Esophagus mucosa (tissue), 1 donor: ENCODE measurements at places on chromosomes 13 and 19. TPM values are rescaled to one million over a fixed set of nuclear protein-coding genes. Genes with fewer than 3 reads are reported as not detected.
A peak's percentile ranks its signal among the peaks of the same experiment; 100 is the strongest.

Gene TEX29
- not detected for total RNA-seq

Gene RINL
- 7.6 TPM for total RNA-seq

Gene SLC8A2
- total RNA-seq: 0.12 TPM

Gene ZNF444
- total RNA-seq: 10.4 TPM

Gene CYP2S1
- 10.4 TPM for total RNA-seq

Gene CABP5
- total RNA-seq: not detected

Gene ZNF415
- 0.28 TPM for total RNA-seq

Gene ACER1
- total RNA-seq: 1.8 TPM

DNA sequence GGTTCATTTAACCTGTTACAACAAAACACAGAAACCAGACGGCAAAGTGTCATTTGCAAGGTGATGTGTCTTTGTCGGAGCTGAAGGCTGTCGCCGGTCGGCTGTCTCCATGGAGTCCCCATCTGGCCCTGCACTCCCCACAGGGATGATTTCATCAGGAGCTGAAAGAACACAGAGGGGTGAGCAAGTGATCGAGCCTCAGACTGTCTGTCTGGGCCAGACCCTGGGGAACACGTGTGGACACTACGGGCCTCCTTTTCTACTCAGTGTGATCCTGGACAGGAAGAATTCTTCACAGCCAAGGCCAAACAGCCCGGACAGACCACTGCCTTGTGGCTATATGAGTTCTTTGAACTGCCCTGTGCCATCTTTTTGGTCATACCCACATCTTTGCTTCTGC lies 85.1 kb downstream of the RNASEH2B start:
- no peak for ATAC-seq

- peak; percentile 83 for ATAC-seq
These were observed 3.5 kb upstream of the NAPSA start for GRCh38 chr19:50368649-50369570.

- ATAC-seq: no peak
These were observed 1.6 kb downstream of the PPP1R13L start for GRCh38 chr19:45403272-45403671.

DNA sequence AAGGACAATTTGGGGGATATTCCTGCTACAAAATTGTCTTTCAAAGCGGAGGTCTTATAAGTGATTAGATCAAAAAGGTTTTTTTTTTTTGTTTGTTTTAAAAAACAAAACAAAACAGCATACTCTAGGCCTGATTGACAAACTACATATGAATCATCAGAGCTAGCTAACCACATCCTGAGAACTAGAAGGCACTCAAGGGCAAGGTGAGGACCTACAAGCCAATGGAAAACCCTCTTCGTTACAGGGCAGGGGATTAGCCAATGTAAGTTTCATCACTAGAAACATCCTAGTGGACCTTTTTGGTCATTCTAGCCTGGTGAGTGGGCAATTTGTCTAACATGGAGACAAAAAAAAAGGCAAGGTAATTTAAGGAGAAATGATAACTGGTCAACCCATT lies 428.6 kb downstream of the RFC3 start:
- no peak for ATAC-seq

DNA sequence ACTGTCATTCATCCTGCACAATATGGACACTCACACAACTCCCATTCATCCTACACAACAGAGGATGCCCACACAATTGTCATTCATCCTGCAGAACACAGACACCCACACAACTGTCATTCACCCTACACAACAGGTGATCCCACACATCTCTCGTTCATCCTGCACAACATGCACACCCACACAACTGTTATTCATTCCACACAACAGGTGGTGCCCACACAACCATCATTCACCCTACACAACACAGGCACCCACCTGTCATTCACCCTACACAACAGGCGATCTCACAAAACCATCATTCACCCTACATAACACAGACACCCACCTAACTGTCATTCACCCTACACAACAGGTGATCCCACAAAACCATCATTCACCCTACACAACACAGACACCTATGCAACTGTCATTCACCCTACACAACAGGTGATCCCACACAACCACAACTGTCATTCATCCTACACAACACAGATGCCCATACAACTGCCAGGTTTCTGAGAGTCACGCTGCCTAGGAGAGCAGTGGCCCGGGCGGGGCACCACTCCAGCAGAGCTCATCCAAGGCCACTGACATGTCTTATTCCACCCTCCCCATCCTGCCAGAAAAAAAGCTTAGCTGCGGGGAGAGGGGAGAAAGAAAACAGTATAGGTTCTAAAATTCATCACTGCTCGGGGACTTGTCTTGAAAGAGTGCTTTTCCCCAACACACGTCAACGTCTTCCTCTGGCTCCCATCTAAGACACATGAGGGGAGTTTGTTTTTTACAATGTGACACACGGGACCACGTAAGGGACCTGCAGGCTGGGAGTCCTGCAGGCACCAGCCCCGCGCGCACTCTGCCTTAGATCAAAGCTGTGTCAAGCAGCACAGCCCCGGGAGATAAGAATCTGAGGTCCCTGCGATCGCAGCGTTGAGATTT lies 44.0 kb downstream of the KLF2 start:
- no peak for ATAC-seq

DNA sequence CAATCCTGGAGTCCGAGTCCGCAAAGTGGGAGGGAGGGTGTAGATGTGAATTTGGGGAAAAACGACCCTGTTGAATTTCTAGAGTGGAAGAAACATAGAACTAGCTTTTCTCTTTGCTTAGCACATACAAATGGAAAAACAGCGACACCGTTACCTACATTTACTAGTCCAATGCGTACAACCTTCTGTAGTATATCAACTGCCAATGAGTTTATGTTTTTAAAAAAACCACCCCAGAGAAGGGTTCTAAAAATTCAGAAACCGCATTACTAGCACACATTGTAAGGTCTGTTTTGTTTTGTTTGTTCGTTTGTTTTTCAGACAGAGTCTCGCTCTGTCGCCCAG lies 332 bp upstream of the SUPT20H start:
- ATAC-seq: no peak

GRCh38 chr13:100382785-100383184 lies 205.8 kb downstream of the GGACT start:
- ATAC-seq: no peak

GRCh38 chr13:79084802-79085424 lies 321.1 kb downstream of the RBM26 start:
- ATAC-seq: no peak

- ATAC-seq: no peak
These were observed 5.0 kb downstream of the CLEC11A start for GRCh38 chr19:50728084-50728737.

- ATAC-seq: peak; percentile 79
These were observed 1.2 kb downstream of the KL start for GRCh38 chr13:33017323-33017929.

DNA sequence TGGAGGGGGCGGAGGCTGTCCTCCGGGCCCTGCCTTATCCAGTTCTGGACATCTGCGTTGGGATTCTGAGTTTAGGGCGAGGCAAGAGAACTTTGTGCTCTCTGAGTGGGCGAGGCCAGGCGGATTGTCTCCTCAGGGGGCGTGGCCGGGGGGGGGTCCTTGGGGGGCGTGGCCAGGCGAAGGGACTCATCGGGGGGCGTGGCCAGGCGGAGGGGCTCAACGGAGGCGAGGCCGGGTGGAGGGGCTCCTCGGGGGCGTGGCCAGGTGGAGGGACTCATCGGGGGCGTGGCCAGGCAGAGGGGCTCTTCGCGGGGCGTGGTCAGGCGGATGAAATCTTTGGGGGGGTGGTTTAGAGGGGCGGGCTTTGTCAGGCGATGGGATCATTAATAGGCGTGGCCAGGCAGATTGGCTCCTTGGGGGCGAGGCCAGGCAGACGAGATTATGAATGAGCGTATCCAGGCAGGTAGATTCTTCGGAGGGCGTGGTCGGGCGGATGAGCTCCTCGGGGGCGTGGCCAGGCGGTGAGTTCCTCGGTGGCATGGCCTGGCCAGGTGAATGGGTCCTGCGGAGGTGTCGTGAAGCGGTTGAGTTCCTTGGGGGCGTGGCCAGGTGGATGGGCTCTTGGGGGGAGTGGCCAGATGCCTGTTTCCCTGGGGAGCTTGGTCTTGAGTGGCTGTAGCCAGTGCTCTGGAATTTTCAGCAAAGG lies 10.3 kb upstream of the CACNG7 start:
- no peak for ATAC-seq

- no peak for ATAC-seq
These were observed 23.2 kb downstream of the UBXN6 start for GRCh38 chr19:4434391-4434790.

DNA sequence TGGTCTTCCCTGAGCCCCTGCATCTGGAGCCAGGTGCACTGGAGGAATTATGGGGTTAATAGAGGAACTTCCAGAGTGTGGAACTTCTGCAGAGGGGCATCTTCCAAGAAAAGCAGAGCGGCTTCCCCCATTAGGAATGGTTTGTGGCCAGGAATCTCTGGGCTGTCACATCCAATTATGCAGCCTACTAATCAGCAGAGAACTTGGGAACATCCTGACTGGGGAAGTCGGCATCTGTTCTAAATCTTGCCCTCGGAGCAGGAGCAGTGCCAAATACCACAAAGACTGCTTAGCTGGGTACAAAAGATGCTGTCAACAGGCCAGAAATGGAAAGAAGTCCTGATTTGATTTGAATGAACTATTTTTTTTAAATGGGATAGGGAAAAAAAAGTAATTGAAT lies 435.1 kb downstream of the ZNF536 start:
- ATAC-seq: no peak

GRCh38 chr13:34863360-34864135 lies 78.5 kb upstream of the NBEA start:
- peak; percentile 96 for ATAC-seq

GRCh38 chr13:31882794-31883193 lies 143.5 kb downstream of the RXFP2 start:
- no peak for ATAC-seq

- ATAC-seq: no peak
These were observed 29.0 kb downstream of the RANBP3 start for GRCh38 chr19:5948752-5949564.

GRCh38 chr19:55156202-55157063 lies 1.1 kb downstream of the TNNI3 start:
- ATAC-seq: peak; percentile 30

DNA sequence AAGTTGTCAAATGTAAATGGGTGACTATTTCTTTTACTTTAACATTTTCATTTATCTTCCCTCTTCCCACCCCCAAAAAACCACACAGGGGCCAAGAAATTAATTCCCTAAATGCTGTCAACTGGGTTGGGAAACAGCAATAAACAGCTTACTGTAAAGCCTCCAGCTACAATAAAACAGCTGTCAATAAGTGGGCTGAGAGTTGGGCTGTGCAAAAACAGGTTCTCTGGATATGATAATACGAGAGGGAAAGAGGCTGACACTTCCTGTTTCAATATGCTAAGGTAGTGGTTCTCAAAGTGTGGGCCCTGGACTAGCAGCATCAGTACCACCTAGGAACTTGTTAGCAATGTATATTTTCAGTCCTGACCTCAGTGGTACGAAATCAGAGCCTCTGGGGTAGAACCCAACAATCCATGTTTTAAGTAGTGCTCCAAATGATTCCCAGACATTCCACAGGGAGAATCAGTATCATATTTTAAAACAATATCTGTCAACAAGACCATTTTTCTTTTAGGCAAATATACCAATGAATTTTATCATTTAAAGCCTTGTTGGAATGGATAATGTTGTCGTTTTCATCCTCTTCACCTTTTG lies 8.4 kb downstream of the PCDH9 start:
- ATAC-seq: no peak

GRCh38 chr13:58119804-58120203 lies 488.3 kb downstream of the PCDH17 start:
- no peak for ATAC-seq

GRCh38 chr13:37899753-37900152 lies 30.2 kb upstream of the TRPC4 start:
- ATAC-seq: no peak

GRCh38 chr13:93915269-93915809 lies 564.1 kb downstream of the DCT start:
- no peak for ATAC-seq

DNA sequence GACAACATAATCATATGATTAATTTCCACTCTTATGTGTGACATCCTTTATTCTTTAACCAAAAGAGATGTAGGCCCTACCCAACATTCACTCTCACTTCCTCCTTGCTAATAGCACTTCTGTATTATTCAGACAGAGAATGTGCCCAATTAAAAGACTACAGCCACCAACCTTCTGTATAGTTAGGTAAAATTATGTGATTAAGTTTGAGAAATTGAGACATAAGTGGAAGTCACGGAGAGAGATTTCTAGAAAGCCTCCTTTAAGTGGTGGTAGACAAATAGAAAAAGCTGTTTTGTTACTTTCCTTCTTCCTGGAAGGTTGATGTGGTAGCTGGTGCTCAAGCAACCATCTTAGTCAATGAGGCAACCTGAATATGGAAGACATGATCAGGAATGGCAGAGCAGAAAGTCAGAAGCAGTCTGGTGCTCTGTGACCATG lies 14.8 kb downstream of the EPSTI1 start:
- ATAC-seq: no peak

DNA sequence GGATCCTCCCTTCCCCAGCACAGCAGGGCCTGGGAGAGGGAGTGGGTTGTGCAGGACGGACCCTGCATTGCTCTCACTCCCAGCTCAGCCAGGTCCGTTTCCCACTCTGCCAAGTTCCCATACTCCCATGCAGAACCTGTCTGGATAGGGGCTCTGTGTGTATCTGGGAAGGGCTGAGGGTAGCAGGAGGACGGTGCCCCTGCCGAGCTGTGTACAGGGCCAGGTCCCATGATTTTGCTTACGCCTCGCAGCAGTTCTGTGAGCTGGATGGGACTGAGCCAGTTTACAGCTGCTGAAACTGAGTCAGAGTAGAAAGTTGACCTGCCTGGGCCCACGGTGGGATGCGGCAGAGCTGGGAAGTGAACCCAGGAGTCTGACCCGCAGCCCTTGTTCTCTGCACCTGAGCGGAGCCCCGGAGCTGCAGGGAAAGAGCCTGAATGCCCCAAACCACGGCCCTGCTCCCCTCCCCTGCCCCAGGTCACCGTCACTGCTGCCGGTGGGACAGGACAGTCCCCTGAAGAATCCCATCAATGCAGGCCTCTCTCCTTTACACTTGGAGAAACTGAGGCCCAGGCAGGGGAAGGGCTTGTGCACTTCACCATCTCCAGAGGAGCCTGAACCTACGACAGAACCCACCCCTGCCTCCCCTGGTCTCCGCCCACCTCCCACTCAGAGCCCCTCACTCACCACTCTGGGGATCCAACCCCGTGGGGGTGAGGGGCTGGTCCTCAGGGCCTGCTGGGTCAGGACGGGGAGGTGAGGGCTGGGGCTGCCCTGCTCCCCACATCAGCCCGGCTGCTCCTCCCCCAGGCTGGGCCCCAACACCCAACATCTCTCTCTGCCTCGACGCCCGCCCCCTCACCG lies 3.5 kb downstream of the LILRB5 start:
- no peak for ATAC-seq

GRCh38 chr19:56273563-56274117 lies 1.1 kb downstream of the EDDM13 start:
- ATAC-seq: no peak

- ATAC-seq: no peak
These were observed at the start of gene ITGBL1 for GRCh38 chr13:101452519-101453485. Gene ITGBL1, plus strand, starts transcription at chr13:101452675. Its CDS starts 159 bp downstream, at chr13:101452834.

DNA sequence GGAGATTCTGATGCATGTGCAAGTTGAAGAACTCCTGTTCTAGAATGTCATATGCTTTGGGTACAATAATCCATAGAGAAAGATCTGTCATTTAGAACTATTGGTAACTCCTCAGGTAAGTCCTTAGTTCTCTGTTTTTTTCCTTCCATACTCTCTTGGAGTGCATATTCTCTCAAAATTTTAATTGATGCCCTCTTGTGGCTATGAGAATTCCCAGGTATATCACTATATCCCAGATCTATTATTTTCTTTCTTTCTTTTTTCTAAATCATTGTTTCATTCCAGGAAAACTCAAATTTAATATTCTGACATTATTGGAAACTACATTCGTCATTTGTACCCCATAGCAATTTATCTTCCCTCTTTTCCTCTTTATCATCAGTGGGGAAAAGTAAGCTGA lies 485.4 kb downstream of the KLF5 start:
- no peak for ATAC-seq
